Stimulated activated CD8-positive, alpha-beta memory T cell treated with anti-CD3 and anti-CD28 coated beads, Interleukin-4, amount 100 ng/mL, for 1 hour (primary cell): ENCODE measurements at places on chromosomes 11 and 22.

- DNase-seq = no peak
Measured at GRCh38 chr22:28017859-28018258, 98.8 kb upstream of the PITPNB start.

- no peak for DNase-seq
Measured at GRCh38 chr22:48886604-48887393, 940.9 kb downstream of the BRD1 start.

- DNase-seq = no peak
Measured at GRCh38 chr11:17642980-17643379, 76.4 kb upstream of the MYOD1 start.

DNA sequence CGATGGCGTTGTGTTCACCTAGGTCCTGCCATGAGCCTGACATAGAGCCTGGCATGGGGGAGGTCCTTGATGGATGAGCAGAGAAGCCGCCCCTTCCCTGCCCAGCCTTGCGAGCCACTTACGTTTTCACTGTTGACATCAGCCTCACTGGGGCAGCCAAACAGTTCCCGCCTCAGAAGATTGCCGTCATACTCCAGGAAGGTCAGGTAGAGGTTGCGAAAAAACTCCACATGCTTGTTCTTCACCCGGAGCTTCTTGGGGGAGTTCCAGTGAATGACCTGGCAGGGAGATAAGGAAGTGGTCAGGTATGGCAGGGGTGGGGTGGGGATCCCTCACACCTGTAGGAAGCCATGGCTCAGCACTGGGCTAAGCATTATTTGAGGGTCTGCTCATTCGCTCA lies 279.3 kb upstream of the SYN3 start:
- DNase-seq = no peak

- DNase-seq = no peak
Measured at GRCh38 chr11:110089617-110090282, 3.4 kb upstream of the ZC3H12C start.

DNA sequence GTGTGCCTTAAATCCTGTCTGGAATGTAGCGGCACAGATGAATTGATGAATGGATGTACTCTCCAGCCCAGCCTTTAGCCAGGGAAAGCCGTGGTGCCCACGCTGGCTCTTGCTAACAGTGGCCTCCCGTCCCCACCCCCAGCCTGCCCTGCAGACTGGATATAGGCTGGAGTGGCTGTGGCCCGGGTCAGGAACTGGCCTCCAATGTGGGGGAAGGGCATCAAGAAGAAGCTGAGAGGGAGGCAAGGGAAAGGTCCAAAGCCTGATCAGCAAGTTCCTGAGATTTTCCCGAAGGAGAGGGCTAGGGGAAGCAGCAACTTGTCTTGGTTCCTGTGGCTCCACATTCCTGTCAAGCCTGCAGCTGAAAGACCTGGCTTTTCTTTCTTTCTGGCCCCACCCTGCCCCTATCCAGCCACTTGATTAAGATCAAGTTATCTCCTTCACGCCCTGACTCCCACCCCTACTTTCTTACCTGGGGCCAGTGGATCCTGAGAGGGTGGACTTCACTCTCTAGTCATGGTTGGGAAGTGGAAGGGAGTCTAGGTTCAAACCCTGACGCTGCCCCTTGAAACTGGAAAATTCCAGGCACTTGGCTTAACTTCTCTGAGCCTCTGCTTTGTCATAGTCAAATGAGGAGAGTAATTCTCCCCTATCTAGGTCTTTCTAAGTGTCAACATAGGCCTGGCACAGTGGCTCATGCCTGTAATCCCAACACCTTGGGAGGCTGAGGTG lies 11.0 kb upstream of the MICALL1 start:
- DNase-seq = no peak

- no peak for DNase-seq
Measured at GRCh38 chr22:33889748-33890147, 30.5 kb downstream of the LARGE1 start.

DNA sequence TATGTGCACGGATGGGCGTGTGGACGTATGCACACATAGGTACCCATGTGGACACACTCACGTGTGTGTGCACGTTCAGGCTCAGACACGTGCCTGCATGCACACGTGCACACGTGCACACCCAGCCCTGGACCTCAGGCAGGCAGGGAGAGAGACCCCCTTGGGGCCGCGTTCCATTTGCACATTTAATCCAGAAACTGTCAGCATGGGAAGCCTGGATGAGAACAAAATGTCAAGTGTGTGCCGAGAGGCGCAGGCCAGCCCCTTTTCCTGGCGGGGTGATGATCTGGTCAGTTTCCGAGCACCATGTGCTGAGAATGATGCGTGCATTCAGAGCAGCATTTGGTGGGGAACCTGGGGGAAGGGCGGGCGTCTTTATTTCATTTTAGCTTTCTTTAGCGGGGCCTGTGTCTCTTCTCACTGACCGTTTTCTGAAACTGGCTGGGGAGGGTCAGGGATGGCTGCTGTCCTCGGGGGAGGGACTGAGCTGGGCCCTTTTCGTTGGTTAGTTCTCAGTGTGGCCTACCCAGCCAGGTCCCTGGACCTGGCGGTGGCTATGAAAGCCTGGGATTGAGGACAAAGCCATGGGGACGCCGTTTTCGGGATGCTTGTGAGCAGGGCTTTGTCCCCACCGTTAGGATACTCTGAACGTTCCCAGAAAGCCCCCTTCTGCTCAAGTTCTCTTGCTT lies 96.3 kb downstream of the KCNQ1 start:
- DNase-seq = no peak

DNA sequence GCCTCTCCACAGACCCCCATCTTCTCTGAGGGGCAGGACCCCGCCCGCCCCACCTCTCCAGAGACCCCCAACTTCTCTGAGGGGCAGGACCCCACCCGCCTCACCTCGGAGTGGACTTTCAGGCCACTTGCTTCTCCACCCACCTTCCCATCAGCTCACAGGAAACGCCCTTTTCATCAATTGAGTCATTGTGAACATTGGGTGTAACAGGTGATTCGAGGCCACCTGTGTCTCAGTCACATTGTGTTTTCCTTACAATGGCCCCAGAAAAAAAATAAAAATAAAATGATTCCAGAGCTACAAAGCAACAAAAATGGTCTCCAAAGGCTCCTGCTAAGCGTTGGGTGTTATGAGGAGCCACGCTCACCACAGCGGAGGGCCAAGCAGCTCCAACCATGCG lies 36.0 kb downstream of the BRD1 start:
- no peak for DNase-seq

DNA sequence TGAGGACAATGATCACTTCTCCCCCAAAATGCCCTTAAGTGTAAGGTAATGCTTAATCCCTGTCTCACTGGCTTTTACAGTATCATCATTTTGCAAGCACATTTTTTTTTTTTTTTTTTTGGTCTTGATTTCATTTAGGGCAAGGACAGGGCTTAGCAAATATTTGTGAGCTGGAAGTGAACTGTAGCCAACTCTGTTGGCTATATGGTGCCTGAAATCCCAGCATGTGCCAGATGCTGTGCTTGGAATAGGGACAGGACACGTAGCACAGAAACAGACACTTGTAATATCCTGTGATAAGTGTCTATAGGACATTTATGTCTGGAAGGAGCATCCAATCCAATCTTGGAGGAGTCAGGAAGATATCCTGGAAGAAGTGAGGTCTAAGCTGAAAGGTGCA lies 198.3 kb downstream of the NAV2 start:
- no peak for DNase-seq

DNA sequence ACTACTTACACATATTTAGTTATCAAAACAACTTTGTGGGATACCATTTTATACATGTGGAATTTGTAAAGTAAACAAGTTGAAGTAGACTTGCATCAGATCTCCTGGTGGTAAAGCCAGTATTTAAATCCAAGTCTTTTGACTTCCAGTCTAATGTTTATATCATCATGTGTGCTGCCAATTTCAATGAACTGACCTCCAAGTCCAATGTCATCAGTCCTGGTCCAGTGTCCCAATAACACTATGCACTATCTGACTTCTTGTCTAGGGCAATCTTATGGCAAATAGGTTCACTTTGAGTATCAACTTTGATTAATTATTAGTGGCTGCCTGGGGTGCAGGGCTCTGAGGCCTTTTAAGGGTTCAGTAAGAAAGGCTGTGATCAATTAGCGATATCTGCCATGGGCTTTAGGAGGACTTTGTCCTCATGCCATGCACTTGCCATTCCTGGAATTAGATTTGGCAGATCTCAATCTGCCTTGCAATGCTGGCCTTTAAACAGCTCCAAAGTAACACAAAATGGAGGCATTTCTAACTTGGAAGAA lies 9.6 kb upstream of the PTS start:
- DNase-seq = no peak

- DNase-seq = no peak
Measured at GRCh38 chr22:35590634-35591295, 26.4 kb downstream of the MB start.

DNA sequence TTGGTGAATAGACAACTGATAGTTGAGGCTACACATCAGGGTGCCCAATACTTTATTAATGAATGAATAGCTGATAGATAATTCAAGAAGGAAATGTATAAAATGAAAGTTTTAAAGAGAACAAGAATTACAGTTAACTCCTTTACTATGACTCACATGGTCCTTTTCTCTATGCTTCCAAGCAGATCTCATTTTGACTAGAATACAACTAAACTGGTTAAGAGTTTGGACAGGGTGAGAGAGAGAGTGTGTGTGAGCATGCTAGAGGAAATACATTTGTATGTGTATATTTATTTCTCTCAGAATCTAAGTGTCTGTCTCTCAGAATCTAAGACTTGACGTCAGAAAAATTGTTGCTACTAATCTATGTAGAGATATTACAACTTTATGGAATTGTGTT lies 66.7 kb downstream of the SIK2 start:
- no peak for DNase-seq

GRCh38 chr11:99893811-99894210 lies 793.3 kb upstream of the ARHGAP42 start:
- DNase-seq = no peak

GRCh38 chr11:706439-706956 lies 467 bp downstream of the EPS8L2 start:
- DNase-seq = no peak
